Activated T-helper 17 cell treated with anti-CD3 and anti-CD28 coated beads, Interleukin-2, amount 50 U/mL, for 72 hours (primary cell): ENCODE measurements at places on chromosomes 5 and 9. TPM values are rescaled to one million over a fixed set of nuclear protein-coding genes. Genes with fewer than 3 reads are reported as not detected.

DNA sequence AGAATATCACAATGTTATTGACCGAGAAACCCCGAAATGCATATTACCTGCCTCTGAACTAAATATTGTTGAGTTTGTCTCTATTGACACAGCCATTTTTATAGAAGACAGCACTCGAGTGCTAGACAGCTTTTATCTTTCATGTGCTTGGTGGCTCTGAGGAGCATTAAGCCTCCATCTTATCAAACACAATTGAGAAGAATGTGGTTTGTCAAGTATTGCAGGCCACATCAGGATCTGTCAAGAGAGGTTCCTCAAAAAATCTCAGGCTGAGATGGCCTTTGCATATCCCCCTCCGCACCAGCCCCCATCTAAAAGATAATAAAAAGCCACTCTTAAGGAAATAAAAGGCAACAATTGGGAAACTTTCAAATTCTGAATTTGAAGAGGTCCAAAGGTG lies 284.8 kb downstream of the DENND1A start:
- no peak for ATAC-seq

DNA sequence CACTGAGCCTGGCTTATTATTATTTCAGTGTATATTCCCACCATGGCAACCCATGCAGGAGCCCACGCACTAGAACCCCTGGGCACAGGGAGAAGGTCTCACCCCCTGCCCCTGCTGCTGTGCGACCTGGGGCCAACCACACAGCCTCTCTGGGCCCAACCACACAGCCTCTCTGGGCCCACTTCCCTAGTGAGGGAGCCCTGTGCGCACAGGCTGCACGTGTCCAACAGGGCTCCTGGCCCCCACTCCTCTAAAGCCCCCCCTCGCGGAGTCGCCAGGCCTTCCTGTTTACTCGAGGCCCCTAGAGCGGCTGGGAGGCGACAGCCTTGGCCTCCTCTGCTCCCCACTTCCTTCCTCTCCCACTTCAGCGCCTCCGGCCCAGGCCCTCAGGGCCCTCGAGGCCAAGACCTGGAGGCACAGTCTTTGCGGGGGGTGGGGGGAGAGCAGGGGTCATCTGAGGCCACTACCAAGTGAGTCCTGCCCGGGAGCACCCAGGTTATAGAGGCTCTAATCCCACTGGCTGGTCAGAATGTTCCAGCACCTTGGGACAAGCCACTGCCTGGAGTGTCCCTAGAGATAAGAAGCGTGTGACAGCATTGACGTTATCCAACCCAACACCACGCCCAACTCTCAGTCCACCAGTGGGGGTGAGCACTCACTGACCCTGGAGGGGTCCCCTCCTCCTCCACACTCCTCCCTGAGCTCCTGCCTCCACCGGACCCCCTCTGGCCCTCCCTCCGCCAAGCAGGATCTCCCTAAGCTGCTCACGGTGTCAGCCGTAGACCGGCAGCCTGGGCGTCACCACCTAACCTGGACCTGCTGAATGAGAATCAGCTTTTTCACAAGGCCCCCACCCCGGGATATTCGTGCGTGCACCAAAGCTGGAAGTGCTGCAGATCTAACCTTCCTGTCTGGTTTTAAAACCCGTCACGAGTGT lies 7.9 kb upstream of the ENG start:
- ATAC-seq: peak; percentile 53

- ATAC-seq: no peak
Measured at GRCh38 chr5:60960591-60960990, 15.6 kb downstream of the NDUFAF2 start.

DNA sequence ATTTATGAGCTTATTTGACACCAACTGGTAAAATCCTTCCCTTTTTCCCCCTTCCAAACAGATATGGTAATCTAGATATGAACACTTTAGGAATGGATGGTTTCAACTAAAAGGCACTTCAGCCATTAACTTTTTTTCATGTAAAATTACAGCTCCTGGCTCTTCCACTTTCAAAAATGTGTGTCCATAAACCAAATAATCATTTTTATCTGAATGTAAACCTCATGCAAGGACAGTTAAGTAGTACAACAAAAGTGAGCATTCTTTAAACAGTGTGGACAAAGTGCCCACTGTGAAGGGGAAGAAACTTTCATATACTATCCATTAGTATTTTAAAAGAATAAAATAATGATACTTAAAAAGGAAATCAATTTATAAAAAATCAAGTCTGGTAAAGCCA lies 17.2 kb downstream of the RAB14 start:
- ATAC-seq: no peak

- ATAC-seq: no peak
Measured at GRCh38 chr5:131303537-131303936, 39.7 kb downstream of the CDC42SE2 start.

DNA sequence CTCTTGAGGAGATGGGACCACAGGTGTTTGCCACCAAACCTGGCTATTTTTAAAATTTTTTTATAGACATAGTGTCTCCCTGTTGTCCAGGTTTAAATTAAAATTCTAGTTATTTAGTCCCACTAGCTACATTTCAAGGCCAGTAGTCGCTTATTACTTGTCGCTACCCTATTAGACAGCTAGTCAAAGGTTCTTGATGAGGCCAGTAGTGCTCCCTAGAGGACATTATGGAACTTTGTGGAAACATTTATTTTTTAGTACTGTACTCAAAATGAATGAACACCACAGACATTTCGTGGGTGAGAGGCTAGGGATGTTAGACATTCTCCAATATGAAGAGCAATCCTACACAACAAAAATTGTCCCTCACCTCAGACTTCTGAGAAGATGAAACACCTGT lies 14.4 kb upstream of the GRXCR2 start:
- no peak for ATAC-seq

DNA sequence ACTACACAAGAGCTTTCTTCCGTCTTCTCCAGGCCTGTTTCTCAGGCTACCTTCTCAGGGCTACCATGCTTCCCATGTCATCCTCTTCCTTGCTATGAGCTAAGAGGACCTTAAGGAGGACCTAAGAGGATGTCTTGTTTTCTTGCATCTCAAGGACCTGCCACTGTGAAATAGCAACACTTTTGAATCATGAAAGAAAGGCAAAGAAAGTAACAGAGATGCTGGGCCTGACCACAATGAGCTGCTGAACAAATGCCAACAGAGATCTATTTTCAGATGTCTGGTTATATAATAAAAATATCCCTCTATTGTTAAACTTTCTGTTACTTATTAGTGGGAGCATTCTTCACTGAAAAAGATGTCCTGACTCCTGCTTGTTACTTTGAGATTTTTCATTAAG lies 36.7 kb upstream of the ANXA1 start:
- no peak for ATAC-seq

DNA sequence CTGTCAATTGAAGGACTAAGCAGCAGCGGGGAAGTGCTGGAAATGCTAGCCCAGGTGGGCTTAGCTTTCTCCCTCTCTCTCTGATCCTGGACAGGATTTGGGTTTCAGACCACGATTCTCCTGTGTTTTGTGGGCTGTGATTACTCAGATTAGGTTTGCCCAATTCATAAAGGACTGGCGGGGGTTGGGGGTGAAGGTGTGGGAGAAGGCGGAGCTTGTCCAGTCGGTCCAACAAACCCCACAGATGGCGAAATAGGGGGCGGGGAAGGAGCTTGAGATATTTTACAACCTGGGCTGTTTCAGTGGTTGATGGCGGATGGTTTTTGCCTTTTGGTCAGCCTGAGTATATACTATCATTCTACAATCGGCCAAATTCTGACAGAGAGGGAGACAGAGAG lies 35.2 kb downstream of the PCDHAC2 start:
- ATAC-seq: no peak

- ATAC-seq: no peak
Measured at GRCh38 chr5:68365889-68366288, 150.3 kb downstream of the PIK3R1 start.

DNA sequence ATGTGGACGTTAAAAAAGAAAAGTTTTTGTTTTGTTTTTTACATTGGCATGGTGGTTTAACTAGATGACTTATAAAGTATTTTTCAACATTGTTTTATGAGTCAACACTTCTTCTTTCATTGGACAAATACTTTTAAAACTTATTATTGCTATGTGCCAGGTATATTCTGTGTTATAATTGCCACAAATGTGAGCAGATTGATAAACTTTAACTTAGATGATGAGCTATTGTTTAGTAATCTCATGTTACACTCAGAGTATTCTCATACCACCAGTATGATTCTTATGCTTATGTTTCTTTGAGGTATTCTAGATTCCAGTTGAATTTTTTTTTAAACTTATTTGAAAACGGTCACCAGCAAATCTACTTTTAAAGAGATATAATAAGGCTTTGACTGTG lies 60.3 kb downstream of the RASA1 start:
- peak; percentile 49 for ATAC-seq

- no peak for ATAC-seq
Measured at GRCh38 chr5:68673106-68673822, 420.6 kb upstream of the SLC30A5 start.

- no peak for ATAC-seq
Measured at GRCh38 chr5:153470736-153471135, 19.7 kb upstream of the GRIA1 start.

DNA sequence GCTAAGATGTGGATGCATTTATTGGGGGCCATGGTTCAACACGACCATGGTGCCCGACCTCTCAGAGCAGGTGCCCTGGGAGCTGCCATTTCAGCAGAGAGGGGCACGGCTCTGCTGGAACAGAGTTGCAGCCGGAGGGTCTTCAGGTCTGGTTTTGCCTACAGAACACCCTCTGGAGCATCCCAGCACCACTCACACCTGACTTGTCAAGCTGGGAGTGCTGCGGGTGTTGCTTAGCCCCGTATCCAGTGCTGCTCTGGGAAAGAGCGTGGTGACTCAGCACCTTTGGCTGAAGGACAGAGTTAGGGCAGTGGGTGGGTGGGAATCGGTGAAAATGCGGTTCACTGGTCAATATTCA lies 36.5 kb upstream of the IRX4 start:
- no peak for ATAC-seq

DNA sequence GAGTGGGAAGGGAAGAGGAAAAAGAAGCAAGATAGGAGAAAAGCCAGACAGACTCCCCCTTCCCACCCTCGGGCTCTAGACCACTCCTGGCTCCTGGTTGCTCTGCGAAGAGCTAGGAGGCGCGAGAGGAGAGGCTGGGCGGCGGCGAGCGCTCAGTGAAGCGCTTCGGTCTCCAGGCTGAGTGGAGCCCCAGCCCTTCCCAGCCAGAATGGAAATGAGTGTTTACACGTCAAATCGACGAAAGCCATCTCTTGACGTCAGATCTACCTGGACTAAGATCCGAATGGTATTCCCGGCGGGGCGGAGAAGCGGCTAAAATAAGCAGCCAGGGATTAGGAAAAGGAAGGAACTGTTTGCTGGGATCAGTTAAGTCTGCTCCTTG lies at the start of gene PCSK1:
TSS of gene PCSK1 (minus strand) at position 183 of the 382 bp plus-strand sequence. CDS start 206 bp downstream, outside the sequence.
- no peak for ATAC-seq

DNA sequence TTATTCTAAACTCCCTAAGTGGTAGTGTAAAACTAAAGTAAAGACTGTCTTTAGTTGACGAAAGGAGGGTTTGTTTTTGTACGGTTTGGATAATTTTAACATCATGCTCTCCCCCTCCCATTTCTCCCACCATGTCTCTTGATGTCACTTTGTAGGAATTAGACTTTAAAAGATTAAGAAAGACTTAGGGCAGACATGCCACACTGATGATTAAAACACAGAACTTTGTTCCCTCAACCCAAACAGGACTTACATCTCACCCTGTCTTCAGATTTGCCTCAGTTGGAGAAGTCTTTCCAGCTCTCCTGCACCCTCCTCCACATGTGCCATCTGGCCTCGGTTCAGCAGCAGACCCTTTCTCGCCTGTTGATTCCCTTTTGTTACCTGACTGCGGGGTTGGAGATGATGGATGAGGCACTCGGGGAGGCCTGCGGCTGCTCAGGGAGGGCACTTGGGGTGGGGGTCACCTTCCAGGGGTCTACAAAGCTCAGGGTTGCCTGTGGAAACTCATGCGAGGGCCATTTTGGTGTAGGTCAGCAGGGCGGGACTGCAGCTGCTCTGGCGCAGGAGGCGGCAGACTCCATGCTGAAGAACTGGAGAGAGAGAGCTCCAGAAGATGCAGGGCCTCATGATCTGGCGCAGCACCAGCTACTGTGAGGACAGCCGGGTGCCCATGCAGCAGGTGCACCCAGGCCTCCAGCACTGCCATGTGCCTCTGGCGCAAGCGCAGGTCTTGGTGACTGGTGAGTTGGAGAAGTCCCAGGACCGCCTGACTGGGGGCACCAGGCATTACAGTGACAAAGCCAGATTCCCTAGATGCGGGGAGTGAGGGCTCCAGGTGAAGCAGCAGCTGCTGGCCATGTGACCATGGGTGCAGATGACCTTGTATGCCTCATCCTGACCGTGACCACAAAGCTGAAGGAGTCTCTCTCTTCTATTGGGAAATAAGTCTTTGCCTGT lies 24.5 kb upstream of the EXOC3 start:
- no peak for ATAC-seq

GRCh38 chr5:148998174-148998797 lies 64.6 kb downstream of the SH3TC2 start:
- ATAC-seq: peak; percentile 32

DNA sequence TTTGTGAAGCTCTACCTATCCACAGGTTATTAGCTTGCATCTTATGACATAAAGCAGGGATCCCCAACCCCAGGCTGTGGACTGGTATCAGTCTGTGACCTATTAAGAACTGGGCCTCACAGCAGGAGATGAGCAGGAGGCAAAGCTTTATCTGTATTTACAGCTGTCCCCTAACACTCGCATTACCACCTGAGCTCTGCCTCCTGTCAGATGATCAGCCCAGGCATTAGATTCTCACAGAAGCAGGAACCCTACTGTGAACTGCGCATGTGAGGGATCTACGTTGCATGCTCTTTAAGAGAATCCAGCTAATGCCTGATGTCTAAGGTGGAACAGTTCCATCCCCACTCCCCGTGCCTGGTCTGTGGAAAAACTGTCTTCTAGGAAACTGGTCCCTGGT lies 19.7 kb downstream of the FBXW11 start:
- no peak for ATAC-seq

DNA sequence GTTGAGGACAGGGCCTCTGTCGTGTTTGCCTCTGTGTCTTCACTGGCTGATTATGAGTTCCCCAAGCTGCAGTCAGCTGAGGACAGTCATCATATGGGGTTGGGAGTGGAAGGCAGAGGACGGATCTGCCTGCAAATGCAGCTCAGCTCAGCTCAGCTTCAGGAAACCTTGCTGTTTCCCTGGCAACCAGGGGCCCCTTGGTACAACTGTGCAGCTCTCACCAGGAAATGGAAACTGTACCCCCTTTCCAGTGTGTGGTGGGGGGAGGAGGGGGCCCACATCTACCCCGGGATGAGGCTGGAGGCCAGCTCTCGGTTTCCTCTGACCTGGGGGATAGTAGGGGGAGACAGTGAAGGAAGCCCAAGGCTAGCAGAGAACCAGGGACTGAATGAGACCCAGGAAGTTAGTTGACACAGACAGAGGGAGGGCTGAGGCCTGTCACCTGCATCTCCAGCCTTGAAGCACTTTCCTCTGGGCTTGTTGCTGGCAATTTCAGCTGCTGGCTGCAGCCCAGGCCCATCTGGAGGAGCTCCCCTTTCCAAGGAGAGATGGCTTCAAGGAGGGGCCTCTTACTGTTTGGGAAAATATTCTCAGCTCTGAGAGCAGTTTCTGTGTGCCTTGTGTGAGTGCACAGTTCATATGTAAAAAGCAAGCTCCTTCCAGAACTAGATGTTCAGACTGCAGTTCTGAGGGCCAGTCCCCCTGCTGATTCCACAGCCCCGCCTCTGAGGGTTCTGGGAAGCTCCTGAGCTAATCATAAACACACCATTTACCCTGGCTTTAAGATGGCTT lies 6.9 kb downstream of the ANXA6 start:
- ATAC-seq: peak; percentile 34

GRCh38 chr5:80686757-80687156 lies 32.0 kb upstream of the DHFR start:
- no peak for ATAC-seq

The CCDC69 gene
- 27.4 TPM for total RNA-seq

The NSG2 gene
- total RNA-seq: not detected

The IL3 gene
- total RNA-seq: 9.0 TPM

The TAF11L10 gene
- total RNA-seq: not detected
